ENCODE measurements at places on chromosomes 3 and 15.

DNA sequence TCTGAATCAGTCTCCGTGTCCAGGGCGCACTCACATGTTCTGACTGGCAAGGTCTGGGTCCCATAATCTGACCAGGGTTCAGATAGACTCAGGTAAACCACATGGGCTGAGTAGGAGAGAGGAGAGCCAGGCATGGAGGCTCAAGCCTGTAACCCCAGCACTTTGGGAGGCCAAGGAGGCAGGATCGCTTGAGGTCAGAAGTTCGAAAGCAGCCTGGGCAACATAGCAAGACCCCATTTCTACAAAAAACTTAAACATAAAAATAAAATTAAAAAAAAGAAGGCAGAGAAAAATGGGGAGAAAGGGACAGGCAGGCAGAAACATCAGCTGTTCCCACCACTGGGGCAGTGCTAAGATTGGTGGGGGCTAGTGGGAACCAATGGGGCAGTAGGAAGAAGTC is 5.4 kb downstream of the TMEM43 start:
- DNase-seq, result no peak

GRCh38 chr15:51861557-51862359 is 32.3 kb downstream of the TMOD3 start:
- peak; percentile 66 for DNase-seq

DNA sequence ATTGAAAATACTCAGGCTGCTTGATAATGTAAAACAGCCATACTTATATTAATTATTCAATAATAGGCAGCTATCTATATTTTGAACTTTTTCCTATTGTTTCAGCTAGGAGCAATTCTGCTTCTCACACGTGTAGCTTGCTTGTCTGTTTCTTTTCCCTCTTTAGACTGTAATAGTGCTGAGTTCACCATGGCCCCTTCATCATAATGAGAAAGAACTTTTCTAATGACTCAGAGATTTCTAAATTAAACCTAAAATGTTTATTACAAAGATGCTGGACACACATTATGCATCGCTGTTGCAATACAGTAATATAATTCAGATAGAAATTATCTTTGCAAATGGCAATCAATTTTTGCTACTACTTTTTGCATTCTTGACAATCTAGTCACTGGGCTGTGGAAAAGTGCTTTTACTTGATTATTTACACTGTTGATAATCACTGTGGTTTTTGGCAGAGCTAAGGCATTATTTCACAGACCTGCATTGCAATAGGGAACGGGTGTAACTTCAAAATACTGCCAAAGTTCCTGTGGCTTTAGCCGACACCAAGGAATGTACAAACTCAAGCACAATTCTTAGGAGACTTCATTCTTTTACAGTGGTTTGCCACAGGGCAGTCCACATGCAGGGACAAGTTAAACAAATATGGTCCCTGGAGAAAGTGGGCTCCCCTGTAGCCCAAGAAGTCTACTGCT is 281.0 kb upstream of the TBL1XR1 start:
- no peak for DNase-seq

- peak; percentile 23 for DNase-seq
Measured at GRCh38 chr15:99324082-99324620, 72.9 kb downstream of the LRRC28 start.

DNA sequence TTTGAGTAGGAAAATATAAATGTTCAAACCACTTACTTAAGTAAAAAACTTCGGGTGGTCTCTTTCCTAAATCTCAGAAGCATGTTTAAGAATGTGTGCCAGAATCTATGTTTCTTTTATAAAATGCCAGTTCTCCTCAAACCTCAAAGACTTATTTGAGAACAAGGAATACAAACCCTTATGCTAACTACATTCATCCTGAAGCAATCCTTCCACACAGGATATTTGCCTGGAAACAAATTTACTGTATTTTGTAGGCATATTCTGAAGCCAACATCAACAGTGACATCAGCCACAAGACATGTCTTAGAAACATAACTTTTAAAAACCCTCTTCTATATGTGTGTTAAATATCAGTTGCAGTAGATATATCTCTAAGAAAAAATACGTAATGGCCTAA is 1077.0 kb downstream of the ROBO1 start:
- DNase-seq, result no peak

DNA sequence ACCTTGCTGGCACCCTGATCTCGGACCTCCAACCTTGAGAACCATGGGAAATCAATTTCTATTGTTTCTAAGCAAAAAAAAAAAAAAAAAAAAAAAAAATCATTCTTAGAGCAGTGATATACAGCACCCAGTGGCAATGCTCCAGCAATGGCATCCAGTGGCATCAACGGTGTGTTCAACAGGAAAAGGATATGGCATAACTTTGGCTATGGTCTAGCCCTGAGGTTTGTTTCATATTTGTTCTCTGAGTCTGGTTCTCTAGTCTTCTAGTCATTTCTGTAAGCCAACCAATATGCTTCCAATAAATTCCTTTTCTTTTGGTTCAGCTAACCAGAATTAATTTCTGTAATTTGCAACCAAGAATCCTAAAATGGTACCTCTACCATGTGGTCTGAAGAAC is 19.2 kb downstream of the DENND4A start:
- DNase-seq, result no peak

DNA sequence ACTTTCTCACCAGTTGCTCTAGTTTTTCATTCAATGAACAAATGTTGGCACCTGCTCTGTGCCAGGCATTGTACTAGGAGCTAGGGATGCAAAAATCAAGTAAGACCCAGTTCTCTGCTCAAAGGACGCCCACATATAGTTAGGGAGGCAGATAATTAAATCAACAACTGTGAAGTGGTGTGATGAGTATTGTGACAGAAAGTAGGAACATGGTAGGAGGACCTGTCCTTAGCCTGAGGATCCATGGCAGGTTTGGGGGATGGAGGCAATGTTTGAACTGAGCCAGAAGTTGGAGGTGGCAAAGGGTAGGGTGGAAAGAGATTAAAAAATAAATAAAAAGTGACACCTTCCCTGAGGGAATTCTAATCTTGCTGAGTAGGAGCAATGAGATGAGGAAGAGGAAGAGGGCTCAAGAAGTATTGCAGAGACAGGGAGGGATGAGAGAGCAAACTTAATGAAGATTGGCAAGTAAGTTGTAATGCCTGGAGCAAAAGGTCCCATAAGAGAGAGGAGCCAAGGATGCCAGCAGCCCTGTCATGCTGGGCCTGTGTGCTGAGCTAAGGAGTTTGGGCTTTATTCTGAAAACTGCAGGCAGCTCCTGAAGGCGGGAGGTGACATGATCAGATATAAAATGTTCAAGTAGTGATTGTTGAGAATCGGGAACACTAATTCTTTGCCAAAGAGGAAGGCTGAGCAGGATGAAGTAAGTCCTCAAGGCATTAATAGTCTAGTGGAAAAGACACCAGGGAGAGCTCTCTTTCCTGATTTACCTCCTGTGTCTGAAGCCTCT is 184.3 kb upstream of the PPP2R3A start:
- no peak for DNase-seq

GRCh38 chr3:197000211-197000610 is 29.4 kb downstream of the MELTF start:
- DNase-seq, result no peak

GRCh38 chr3:29711255-29711771 is 430.4 kb downstream of the RBMS3 start:
- DNase-seq, result no peak

DNA sequence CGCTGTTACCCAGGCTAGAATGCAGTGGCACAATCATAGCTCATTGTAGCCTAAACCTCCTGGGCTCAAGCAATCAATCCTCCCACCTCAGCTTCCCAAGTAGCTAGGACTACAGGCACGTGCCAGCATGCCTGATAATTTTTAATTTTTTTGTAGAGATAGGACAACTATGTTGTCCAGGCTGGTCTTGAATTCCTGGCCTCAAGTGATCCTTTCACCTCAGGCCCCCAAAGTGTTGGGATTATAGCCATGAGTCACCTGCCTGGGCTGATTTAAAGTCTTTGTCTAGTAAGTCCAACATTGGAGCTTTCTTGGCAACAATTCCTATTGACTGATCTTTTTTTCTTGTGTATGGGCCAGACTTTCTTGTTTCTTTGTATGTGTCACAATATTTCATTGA is 28.1 kb downstream of the SPINK8 start:
- DNase-seq, result no peak

GRCh38 chr15:95690631-95691340 is 639.7 kb upstream of the NR2F2 start:
- DNase-seq, result no peak

GRCh38 chr3:151268267-151269235 is 9.8 kb downstream of the P2RY14 start:
- peak; percentile 81 for DNase-seq

GRCh38 chr15:37902126-37902525 is 32.3 kb upstream of the TMCO5A start:
- DNase-seq, result no peak

DNA sequence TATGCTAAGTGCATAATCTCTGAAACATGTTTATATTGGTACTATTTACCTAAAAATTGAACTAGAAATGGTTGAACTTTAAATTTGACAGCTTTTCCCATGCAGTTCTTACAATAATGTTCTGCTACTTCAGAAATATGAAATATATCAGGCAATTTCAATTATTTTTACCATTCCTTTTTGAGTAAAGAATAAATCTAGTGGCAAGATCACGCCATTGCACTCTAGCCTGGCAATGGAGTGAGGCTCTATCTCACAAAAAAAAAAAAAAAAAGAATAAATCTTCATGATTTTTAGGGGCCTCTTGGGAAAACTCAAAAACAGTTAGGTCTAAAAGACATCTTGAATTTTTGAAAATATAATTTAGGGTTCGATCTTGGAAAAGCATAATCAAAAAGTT is 10.6 kb upstream of the DNAAF4 start:
- no peak for DNase-seq

- no peak for DNase-seq
Measured at GRCh38 chr3:44396200-44397171, 57.9 kb downstream of the TCAIM start.

DNA sequence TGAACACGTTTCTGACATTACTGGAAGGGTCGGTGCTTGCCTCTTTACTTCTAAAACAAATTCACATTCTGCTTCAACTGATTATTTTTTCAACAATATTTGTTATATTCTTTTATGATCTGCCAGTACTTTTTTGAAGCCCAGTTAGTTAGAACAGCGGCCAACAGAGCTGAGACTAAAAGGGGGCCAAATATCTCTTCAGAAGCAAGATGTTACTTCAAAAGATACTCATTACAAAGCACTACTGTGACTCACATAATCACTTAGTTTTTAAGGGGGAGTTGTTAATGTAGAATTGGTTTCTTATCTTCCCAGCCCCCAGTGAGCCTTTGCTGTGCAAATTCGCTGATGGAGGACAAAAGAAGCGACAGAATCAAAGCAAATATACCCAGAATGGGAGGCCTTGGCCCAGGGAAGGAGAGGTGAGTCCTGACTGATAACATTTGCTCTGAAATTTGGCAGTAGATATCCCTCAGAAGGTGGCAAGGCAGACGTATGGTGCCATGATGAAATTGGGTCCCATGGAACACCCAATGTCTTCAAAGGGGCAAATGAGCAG is 587.8 kb downstream of the RBMS3 start:
- DNase-seq, result no peak

DNA sequence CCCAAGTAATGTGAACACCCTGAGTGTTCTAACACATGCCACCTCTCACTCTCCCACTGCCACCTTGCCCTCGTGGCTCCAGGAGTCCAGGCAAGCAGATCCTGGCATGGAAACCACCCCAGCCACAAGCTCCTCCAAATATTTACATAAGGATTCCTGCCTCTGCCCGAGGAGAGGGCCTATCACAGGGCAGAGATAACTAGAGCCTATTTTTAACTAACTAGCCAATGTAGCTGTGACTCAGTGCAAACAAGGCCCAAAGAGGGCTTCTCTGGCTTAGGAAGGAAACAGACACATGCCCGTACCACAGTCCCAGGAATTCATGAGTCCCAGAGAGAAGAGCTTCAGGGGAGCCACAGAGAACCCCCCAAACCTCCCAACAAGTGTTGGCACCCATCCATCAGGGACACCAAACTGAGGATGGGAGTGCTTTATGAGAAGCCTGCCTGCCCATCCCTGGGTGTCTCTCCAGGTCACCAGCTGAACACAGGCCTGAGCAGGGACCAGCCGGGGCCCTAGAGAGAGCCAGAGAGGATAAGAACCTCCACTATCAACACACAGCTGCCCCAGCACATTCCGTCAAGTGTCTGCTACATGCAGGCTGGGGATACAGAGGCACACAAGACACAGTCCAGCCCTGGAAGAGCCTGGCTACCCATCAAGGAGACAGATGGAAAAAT is 9.2 kb downstream of the FYCO1 start:
- no peak for DNase-seq

DNA sequence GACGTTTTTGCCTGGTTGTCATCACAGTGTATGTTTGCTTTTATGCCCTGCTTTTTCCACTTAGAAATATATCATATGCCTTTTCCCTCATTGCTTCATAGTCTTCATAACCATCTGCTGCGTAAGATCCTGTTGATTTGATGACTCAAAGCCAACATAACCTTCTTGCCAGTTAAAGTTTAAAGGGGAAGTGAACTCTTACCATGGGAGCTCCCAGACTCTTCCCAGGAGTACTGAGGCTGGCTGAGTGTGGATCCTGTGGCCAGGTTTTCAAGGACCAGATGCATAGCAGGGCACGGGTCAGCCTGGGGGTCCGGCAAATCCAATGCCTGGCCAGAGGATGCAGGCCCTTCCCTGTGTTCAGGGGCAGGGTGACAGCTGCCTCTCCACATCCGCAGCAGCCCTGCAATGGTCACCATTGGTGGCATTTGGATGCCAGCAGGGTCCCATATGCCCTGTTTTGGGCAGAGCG is 42.0 kb upstream of the SACM1L start:
- DNase-seq, result no peak

DNA sequence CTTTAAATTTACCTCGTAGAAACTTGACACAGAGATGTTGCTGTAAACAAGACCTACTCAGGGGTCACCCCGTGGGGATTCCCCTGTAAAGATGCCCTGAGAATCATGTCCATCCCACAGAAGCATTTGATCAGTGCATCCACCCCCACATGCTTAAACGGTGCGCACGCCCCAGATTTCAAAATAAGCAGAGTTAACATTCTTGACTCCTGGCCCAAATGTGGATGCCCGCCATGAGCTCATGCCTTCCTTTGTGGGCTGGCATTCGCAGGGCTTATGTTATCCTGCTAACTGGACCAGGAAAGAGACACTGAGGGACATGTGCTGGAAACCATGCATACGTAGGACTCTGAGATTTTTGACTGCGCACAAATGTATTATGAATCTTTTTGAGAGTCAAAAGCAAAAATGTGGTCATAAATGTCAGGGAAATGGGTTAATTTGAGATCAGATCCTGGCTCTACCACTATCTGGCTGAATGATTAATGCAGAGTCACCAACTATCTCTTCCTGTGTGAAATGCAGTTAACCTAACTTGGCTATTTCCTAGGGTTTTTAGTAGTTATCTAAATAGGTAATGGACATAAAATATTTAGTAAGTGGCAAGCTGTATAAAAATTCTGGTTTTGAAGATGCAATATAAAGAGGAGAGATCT is 9.1 kb upstream of the TP63 start:
- no peak for DNase-seq

Measured in stimulated activated naive CD8-positive, alpha-beta T cell treated with anti-CD3 and anti-CD28 coated beads, Interleukin-15, amount 100 ng/mL, for 72 hours (primary cell).